ENCODE measurements at places on chromosomes 7 and 10.

GRCh38 chr7:41436139-41436538 is 266.8 kb downstream of the INHBA start:
- DNase-seq, result no peak

GRCh38 chr7:82109288-82109687 is 334.3 kb downstream of the CACNA2D1 start:
- no peak for DNase-seq

DNA sequence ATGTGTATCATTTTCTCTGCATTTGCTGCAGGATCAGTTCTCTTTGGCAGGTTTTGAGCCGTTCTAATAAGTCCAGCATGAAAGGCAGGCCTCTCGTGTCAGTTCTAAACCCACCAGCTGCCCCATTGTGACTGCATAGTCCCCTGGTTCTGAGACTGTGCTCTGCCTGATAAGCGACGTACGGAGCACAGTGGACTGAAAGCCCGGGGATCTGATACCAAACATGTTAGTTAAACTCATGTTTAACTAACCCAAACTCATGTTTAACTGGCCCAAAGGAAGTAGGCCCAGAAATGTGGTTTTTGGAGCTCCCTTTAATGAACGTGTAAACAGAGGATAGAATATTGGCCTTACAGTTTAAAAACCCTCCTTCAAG is 98.0 kb upstream of the PDCD4 start:
- no peak for DNase-seq

DNA sequence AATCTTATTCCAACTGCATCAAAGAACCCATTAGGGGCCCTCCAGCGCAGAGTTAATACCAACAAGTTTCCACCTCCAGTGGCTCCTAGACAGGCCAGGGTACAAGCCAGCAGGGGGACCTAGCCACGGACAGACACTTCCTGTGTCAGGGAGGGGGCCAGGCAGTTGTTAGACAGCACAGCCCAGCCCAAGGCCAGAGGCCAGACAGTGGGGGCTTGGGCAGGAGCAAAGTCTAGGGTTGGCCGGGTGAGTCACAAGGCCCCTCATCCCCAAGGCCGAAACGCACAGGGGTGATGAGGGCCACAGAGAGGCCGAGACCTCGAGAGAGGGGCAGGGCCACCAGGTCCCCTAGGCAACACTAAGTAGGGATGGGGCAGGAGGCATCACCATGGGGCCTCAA is 19.3 kb upstream of the OPTN start:
- DNase-seq, result no peak

DNA sequence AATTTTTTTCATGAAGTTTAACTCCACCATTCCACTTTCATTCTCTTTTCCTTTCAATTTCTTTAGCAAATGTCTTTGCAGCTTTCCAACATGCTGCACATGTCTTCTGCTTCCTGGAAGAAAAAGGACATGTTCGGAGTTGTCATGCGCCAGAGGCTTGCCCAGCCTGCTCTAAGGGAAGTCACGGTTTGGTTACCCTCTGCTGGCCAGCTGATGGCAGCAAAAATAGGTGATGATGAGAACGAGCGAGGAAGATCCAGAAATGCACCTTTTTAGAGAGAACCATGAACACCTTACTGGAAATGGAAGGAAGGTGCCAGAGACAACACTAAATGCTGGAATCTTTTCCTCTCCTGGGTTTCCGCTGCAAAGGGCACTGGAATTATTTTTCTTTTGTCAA is 4.9 kb upstream of the ZSCAN21 start:
- peak; percentile 68 for DNase-seq

DNA sequence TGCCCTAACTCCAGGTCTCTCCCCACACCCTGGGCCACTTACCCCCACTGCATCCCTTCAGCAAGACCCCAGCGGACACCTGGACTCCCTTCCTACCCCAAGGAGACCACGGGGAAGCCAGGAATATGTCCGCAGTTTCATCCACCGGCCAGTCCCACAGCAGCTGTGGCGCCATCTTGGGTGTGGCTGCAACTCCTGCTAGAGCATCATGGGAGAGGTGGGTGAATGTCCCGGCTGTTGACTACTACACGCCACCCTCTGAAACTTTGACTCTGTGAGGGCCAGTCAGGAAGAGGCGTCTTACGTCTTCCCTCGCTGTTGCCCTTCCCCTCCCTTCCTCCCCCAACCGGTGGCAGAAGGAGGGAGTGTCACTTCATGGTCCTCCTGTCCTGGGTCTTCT is 238.3 kb upstream of the RNF32 start:
- DNase-seq, result no peak
